WTC11 (cell line): ENCODE measurements at places on chromosomes 3 and 15.

DNA sequence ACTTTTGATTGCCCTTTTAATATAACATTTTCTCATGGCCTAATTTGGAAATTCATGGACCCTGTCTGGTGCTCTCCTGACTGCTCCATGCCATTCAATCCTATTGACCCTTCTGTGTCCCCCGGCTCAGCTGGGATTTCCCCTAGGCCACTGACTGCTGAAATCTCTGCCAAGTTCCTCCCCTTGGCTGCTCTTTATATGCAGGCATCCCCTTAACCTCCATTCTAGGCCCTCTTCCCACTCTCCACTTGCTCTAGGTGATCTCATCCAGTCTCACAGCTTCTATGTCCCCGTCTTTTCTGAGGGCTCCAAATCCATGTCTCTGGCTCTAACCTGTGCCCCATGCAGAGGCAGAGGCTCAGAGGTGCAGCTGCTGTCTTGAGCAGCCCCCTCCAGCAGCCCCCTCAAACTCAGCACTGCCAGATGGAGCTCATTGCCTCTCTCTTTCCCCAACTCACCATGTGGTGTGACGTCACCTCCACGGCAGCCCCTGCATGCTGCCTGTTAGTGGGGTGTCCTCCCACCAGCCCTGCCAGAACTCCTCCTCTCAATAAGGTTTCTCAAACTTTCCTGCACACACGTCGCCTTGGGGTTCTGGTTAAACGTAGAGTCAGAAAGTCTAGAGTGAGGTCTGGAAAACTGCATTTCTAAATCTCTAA is 6.6 kb downstream of the FSD2 start:
- no peak for DNase-seq

DNA sequence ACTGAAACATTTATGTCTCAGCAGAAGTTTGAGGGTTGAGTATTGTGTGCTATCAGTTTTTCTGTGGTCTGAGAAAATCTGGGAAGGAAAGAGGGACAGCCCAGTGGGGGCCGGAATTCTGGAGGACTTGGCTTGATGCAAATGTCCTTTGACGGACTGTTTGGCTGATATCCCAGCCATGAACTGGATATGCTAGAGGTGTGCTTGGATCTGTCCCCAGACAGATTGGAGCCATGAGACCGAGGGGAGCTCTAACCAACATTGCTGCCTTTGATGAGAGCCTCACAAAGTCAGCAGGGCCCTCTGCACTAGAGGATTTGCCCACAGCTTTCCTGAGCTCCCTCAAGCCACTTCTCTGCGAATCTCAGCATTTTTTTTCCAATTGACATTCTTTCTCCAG is 405.6 kb downstream of the NTRK3 start:
- DNase-seq: no peak

- DNase-seq: no peak
These were observed 34.8 kb downstream of the LIPC start for GRCh38 chr15:58466566-58466965.

- DNase-seq: no peak
These were observed 720.5 kb upstream of the ALCAM start for GRCh38 chr3:104646196-104646595.

GRCh38 chr15:94930441-94930840 is 699.1 kb downstream of the MCTP2 start:
- no peak for DNase-seq

DNA sequence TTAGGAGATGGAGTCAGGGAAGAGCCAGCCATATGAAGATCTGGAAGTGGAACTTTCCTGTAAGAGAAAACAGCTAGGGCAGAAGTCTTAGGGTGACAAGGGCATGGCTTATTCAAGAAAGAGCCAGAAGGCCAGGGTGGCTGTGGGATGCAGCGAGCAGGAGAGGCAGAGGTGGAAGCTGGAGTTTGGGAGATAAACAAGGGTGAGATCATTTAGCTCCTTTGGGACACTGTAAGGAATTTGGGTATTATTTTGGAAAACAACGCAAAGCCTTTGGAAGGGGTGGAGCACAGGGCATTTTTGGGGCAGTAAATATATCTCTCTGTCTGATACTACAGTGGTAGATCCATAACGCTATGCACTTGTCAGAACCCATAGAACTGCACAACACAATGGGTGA is 5.0 kb upstream of the IL16 start:
- no peak for DNase-seq

- DNase-seq: no peak
These were observed 31.9 kb upstream of the SPRED1 start for GRCh38 chr15:38220606-38221273.
